ENCODE measurements at places on chromosomes 3 and 15.

- no peak for DNase-seq
Measured at GRCh38 chr3:33879540-33879939, 81.1 kb downstream of the PDCD6IP start.

DNA sequence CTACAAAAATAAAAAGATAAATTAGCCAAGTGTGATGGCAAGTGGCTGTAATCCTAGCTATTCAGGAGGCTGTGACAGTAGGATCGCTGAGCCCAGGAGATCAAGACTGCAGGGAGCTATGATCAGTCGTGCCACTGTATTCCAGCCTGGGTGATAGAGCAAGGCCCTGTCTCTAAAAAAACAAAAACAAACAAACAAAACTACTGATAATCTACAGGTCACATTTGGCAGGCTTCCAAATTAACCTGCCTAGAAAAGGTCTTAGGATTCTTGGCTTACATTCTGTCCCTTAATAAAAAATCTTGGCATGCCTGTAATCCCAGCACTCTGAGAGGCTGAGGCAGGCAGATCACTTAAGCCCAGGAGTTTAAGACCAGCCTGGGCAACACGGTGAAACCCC, 33.4 kb upstream of the SETD2 start:
- no peak for DNase-seq

DNA sequence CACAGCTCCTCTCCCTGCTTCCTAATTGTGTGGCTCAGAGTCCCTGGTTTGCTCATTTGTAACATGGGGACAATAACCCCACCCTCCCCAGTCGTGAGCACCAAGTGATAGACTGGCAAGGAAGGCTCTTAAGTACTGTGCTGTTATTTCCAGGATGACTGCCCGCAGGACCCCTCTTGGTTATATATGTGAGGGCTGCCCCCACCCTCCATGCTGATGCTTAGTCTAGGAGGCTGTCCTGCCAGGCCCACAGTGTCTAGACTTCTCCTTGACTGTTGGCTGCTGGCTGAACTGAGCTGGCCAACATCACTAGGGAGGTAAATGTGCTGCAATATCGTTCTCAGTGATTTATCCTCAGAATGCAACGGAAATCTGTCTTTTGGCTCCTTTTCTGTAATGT, 45.1 kb downstream of the RAB11A start:
- DNase-seq = no peak

GRCh38 chr3:23490459-23490858, 287.3 kb downstream of the UBE2E2 start:
- peak; percentile 13 for DNase-seq

DNA sequence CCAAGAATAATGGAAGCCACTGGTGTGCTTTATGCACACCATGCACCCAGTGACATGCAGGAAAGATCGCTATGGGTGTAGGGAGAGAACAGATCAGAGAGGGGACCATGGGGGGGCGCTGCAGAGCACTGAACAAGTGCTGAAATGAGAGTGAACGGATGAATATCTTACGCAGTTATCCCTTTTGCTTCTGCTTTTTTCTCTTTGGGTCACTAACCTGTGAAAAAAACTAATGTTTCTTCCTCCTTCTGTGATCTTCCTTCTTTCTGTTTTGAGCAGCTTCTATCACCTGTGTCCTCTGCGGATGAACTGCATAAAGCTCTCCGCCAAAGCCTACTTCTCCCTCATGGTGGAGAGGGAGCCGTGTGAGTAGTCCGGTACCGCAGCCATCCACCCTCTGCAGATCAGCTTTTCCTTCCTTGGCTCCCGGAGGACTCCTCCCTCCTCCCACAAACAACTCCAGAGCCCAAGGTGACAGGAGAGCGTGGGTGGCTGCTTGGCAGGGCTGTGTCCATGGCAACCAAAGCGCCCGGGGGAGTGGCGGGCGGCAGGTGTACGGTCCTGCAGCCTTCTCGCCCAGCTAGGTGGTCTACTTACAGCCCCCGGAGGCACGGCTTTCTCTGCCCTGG, 106.2 kb downstream of the DGKG start:
- no peak for DNase-seq

- DNase-seq = no peak
Measured at GRCh38 chr3:143597774-143598652, 250.3 kb downstream of the SLC9A9 start.

GRCh38 chr3:66136597-66136996, 84.2 kb upstream of the SLC25A26 start:
- DNase-seq = no peak

- DNase-seq = peak; percentile 15
Measured at GRCh38 chr15:35980719-35981118, 434.8 kb upstream of the DPH6 start.
